Cardiac ventricle fibroblast (primary cell): ENCODE measurements at places on chromosomes 16 and 17. TPM values are rescaled to one million over a fixed set of nuclear protein-coding genes. Genes with fewer than 3 reads are reported as not detected.

Gene CDH1
- total RNA-seq, result not detected in 2 replicates

Gene EPOP
- 4.4 and 4.5 TPM in 2 replicates for total RNA-seq

Gene CMTM2
- total RNA-seq, result not detected in 2 replicates

Gene TMEM235
- total RNA-seq, result not detected in 2 replicates

Gene DOK4
- 39.1 and 54.1 TPM in 2 replicates for total RNA-seq

Gene SCGB1C2
- not detected in 2 replicates for total RNA-seq

Gene ZNF200
- total RNA-seq, result 5.2 and 8.3 TPM in 2 replicates

Gene PLK1
- total RNA-seq, result 4.1 and 4.4 TPM in 2 replicates

Gene ABCC12
- 0.10 and 0.12 TPM in 2 replicates for total RNA-seq

Gene GCGR
- not detected in 2 replicates for total RNA-seq

Gene GPR179
- total RNA-seq, result not detected in 2 replicates

Gene OTOA
- 0.64 TPM in 1 of 2 replicates, not detected in the other for total RNA-seq

Gene SMIM22
- not detected in 2 replicates for total RNA-seq

Gene KRT31
- not detected in 2 replicates for total RNA-seq

Gene RNF112
- 1.9 and 3.4 TPM in 2 replicates for total RNA-seq

Gene KRTAP4-9
- total RNA-seq, result not detected in 2 replicates

Gene ZFPM1
- 1.4 and 3.0 TPM in 2 replicates for total RNA-seq
